Cortex of kidney (tissue), 1 donor: ENCODE measurements at places on chromosomes 7 and 10.

GRCh38 chr10:14838582-14839304 is 637 bp downstream of the HSPA14 start:
- no peak for DNase-seq

DNA sequence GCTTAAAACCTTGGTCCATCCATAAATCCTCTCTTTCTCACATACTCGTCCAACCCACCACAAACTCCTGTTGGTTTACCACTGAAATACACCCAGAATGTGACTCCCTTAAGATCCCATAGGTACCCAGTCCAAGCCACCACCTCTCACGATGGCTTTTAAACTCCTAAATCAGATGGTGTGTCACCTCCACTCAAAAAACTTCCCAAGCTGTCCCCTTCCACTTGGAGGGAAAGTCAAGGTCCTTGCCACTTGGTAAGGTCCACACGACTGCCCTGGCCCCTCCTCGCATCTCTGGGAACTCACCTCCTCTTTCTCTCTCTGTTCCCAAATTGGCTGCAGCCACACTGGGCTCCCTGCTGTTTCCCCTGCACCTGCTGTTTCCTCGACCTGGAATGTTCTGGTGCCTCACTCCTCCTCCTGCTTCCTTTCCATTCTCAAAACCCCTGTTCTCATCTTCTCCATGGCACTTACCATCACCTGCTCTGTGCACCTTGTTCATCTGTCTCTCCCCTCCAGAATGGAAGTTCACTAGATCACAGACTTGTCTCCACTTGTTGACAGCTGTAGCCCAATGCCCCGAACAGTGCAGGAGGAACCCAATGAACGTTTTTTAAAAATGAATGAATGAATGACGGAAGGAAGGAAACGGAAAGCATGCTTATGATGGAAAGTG is 23.0 kb downstream of the ZFAND2A start:
- DNase-seq = no peak

GRCh38 chr10:61627266-61627665 is 35.5 kb upstream of the CABCOCO1 start:
- DNase-seq = no peak

- no peak for DNase-seq
Observed at GRCh38 chr7:149794661-149795060, 21.3 kb upstream of the ZNF467 start.

GRCh38 chr7:50962962-50963374 is 180.3 kb upstream of the GRB10 start:
- DNase-seq = no peak

DNA sequence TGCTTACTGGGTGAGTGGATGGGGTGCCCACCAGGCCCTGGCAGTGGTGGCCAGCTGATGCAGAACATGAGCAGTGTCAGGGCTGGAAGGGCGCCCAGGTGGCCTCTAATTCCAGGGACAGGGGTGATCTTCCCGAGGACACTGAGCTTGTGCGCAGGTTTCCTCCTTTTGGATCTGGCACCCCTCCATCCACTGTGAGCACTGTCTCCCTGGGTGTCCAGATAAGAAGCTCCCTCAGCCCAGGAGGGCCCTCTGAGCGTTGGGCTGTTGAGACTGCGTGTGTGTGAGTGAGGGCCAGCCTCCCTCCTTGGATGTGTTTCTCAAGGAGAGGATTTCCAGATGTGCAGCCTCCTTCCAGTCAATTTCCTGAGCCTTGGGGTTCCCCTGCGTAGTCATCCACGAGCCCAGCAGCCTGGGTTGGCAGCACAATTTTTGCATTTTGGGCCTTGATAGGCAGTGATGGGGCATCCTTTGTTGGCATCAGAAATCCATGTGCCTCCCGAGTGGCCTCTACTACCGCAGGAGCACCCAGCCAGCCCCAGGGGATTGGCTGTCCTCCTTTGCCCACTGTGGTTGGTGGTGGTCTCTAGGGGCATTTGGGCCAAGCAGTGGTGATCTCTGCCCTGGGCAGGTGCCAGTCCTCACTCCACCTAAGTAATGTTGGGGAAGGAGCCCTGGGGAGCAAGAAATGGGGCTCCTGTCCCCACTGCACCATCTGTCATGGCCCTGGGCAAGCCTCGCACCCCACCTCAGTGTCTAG is 20.9 kb upstream of the BTBD16 start:
- no peak for DNase-seq
